Renal cortex interstitium (tissue), 15 donors: ENCODE measurements at places on chromosomes 4 and X. TPM values are rescaled to one million over a fixed set of nuclear protein-coding genes. Genes with fewer than 3 reads are reported as not detected.

Gene STS
- polyA plus RNA-seq, result 6.3 TPM

Gene TMSB15A
- polyA plus RNA-seq, result 46.8 TPM

Gene DCTD
- 109 TPM for polyA plus RNA-seq

DNA sequence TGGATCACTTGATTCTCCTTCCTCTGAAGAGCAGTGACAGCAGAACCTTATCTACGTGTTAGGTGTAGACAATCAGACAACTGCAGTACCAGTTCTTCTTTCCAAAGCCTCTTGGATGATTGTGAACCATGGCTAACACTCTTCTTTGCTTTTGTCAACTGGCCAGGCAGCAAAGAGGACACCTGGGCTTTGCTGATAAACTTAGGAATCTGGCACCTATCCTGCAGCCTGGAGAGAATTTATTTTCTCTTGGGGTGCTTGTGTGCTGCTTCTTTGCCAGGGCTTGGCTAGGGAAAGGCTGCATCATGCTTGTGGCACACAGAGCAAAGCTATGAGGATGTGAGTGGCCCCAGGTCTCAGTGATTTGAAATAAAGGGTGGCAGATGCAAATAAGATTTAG is 77.4 kb downstream of the ANAPC4 start:
- DNase-seq, result no peak

DNA sequence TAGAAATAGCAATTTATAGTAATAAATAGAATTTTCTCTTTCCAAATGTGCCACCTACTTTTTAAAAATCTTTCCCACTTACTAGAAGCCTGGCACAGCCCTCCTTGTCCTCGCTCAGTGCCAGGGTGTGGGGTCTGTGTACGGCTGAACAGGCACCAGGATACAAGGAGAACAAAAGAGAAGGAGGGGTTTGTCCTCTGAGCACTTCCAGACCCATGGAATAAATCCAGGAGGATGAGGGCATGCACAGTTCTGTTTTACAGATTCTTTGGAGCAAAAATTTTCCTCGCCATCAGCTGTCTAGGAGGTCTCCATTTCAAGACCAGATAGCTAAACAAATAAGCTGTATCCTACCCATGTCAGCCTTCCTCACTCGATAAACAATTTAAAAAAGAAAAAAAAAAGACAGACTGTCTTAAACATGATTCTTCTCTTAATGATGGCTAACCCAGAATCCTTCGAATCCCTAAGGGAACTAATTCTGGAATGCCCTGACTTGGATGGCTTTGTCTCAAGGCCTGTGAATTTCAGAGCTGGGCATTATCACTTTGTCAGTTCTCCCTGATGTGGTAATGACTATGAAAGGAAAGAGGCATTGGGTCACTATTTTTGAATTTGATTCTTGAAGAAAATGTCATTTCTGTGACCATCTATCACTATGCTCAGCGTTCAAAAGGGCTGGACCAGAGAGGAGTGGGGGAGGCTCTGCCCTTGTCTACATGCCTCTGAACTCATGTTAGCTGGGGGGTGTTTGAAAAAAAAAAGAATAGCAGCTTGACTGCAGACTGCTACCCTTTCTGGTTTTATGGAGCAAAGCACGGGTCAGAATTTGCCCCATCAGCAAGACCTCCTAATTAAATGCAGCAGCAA is 151.0 kb downstream of the DCTD start:
- no peak for DNase-seq

Gene HTR2C
- 0.51 TPM for polyA plus RNA-seq

GRCh38 chr4:168854350-168854921 is 155.6 kb downstream of the CBR4 start:
- DNase-seq, result no peak

DNA sequence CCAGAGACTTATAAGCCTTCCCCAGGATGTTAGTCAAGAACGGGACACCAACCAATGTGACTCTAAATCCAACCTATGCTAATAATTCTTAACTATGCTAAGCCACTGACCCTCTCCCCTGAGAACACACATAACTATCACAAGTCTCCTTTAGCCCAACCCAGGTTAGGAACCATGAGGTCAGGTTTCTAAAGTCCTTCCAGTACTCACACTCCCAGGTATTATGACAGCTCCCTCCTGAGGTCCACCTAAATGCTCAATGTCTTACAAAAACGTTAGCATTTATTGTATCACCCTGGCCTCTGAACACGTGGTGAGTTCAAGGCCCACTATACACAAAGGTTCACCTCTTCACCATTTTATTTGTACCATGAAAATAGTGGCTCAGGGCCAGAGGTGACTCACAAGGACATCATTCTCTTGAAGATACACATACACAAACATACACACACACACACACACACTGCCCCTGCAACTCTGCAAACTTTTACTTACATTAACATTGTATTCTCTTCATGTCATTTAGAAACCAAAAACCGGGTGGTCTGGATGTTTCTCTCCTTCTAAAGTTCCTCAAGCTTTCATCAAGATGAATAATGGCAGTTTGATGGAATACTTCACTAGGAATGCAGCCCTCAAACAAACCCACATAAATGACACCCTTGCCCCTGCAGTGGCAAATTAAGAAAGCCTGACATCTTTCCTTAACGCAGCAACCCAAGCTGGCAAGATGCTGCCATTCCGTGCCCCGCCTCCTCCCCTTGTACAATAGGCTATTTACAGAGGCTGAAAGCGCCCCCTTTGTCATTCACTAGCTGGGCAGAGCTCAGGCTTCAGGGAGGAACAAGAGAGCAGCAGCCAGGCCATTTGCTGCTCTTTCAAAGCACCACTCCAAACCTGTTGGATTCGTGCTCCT is 17.7 kb downstream of the ACSL1 start:
- DNase-seq, result no peak

DNA sequence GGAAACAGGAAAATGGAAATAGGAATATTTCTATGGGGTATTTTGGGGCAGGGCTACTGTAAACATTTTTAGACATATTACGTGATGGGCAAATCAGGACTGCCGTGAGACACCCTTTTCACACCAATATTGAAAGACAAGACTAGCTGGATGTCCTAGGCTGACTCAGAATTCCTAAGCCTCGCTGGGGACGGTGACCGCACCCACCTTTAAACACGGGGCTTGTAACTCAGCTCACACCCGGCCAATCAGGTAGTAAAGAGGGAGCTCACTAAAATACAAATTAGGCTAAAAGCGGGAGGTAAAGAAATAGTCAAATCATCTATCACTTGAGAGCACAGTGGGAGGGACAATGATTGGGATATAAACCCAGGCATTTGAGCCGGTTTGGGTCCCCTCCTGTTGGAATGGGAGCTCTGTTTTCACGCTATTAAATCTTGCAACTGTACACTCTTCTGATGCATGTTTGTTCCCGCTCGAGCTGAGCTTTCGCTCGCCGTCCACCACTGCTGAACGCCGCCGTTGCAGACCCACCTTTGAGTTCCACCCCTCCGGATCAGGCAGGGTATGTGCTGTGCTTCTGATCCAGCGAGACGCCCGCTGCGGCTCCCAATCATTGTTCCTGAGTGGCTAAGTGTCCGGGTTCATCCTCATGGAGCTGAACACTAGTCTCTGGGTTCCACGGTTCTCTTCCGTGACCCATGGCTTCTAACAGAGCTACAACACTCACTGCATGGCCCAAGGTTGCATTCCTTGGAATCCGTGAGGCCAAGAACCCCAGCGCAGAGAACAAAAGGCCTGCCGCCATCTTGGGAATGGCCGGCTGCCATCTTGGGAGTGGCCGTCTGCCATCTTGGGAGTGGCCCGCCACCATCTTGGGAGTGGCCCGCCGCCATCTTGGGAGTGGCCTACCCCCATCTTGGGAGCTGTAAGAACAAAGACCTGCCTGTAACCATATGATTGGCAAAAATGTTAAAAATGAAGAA is 152.6 kb downstream of the CRLF2 start:
- no peak for DNase-seq

DNA sequence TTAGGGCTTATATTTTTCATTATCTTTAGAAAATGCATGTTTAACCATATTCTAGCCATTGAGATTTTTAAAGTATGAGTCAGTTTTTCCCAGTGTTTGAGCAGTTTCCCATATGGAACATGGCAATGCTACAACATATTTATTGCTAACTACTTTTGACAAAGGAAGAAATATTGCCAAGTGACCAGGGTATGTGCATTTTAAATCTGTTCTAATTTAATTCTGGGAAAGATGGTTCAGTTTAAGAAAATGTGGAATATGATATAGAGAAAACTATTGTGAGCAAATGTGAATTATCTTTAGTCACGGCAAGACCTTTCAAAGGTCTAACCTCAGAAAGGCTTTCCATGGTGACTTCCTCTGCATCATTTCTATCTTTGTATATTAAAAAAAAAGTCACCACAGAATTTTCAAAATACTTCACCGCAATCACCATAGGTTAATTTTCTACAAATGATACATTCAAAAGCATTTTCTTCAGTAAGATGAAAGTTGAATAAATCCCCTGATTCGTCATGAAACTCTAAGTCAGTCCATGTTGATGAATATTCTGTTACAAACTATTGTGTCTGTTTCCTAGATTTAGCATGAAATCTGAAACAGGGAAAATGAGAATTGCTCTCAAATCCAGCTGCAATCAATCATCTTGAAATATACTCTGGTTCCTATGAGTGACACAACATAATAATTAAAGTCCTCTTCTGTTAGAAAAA is 2349.0 kb upstream of the TENM3 start:
- no peak for DNase-seq

Gene POF1B
- 0.34 TPM for polyA plus RNA-seq

DNA sequence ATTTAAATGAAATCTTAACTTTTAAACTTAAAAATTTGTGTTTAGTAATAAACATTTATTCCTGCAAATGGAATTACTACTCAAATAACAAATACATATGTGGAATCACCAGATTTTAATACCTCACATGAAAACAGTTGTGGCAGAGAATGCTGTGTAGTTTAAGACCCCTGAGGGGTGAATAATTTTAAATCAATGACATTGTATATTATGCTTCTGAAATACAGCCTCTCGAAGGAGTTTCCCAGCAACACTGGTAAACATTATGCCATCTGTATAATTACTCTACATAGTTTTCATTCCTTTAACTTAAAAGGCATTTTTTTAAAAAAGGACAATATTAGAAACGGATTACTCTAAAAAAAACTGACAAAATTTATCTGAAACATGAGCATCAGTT is 2313.3 kb downstream of the ARAP2 start:
- no peak for DNase-seq

- DNase-seq, result no peak
Observed at GRCh38 chrX:18698737-18699650, 8.5 kb upstream of the PPEF1 start.

- DNase-seq, result no peak
Observed at GRCh38 chrX:100710816-100711215, 21.1 kb downstream of the SYTL4 start.
